B cell (primary cell): ENCODE measurements at places on chromosomes 6 and 20. TPM values are rescaled to one million over a fixed set of nuclear protein-coding genes. Genes with fewer than 3 reads are reported as not detected.

GPLD1 gene
- 6.2 and 7.0 TPM in 2 replicates for total RNA-seq

FOXC1 gene
- total RNA-seq, result 0.39 and 0.52 TPM in 2 replicates

CNR1 gene
- total RNA-seq, result 20.4 and 28.9 TPM in 2 replicates

COL9A1 gene
- total RNA-seq, result not detected in 2 replicates

- no peak for DNase-seq
Measured at GRCh38 chr6:34350137-34350933, 42.1 kb downstream of the NUDT3 start.

DNA sequence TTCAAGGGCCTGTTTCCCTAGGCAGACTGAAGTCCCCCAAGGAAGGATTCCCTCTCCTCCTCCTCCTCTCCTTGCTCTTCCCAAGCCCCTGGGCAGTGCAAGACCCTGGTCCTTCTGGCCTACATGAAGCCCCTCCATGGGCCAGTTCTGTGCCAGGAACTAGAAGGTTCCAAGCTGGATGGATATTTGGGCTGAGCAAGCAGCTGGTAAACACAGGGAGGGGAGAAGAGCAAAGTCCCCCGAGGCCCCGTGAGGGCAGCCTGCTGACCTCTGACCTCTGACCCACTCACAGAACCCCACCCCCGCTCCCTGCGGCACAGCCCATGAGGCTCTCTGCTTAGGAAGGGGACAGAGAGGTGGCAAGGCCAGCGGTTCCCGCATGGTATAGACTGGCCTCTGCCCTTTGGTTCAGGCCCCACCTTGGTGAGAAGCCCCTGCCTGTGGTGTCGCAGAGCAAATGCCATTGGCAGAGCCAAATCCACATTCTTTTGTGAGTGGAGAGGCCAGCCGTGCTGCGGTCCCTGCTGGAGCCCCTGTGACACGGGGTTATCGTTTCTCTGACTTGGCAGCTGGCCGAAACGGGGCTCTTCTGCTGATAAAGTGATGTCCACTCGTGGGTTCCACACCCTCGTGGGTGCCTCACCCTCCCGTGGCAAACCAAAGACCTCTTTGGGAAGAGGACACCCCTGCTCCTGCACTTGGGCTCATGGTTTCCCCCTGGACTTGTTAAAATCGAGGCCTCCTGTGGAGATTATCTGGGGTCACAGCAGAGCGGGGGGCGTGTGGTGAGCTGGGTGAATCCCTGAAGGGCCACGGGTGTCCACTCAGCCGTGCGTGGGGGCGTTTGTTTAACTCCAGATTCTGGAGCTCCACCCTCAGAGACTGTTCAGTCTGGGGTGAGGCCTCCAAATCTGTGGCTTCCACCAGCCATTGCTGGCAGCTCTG is 2.1 kb upstream of the CHRNA4 start:
- no peak for DNase-seq

DNA sequence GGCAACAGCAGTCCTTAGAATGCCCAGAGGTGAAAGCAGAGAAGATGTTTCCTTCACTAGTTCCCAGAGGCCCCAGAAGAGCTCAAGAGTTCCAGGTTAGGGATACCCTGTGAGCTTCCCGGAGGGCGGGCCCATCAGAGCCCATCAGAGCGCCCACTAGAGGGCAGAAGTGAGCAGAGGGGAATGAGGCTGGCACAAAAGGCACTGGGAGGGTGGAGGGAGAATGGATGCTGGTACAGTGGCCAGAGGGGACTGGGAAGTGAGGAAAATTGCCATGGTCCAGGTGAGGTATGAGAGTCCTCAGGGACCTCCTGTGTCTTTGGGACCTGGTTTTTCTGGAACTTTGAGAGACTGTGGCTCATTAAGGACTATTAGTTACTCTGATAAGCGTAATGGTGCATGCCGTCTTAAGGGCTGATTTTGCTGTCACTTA is 57.3 kb downstream of the LINC00237 start:
- DNase-seq, result peak; percentile 46

DNA sequence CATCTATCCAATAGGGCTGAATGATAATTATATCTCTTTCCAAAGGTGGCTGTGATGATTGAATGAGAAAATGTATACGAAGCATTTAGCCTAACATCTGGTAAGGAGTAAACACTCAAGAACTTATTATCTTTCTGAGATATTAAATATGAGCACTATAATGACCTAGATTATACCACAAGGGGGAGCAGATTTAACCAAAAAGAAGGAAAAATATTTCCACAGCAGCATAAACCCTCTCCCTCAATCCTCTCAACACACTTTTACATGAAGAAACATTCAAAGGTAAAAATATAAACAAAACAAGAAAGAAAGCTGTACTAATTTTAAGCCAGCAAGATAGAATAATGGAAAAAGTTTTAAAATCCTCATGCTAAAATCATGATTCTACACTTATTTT is 68.4 kb downstream of the SHPRH start:
- DNase-seq, result no peak

DNA sequence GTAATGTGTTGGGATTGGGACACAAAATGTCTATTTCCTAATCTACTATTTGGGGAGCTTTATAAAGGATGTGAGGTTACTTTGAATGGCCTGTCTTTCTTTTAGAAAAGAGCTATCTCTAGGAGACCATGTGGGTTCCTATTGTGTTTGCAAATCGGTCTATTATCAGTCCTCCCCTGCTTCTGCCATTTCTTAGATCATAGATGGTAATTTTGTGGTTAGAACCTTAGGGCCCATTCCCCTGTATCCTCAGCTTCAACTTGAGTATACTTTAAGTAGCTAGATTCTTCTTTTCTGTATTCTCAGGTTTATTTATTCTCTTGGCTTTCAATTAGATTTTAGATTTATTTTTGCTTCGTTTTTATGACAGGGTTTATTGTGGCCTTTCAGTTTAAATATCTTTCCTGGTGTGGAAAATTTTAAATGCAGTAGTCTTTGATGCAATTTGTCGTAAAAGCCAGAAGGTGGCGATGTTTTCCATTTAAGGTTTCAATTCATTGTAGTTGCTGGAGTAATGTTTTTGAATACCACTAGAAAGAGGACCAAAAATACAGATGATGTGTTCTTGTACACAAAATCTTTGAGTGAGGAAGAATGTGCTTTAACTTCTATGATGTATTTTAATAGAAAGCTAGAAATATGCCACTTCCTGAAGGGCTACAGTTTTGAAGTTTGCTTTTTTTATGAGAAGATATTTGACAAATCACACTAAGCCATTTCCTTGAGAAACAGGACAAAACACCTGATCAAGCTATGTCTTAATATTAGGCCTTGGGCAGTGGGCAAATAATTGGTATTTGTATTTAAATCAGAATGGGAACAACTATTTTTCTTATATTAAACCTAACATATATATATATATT is 20.3 kb downstream of the TBPL1 start:
- peak; percentile 63 for DNase-seq
